ENCODE measurements at places on chromosomes 1 and 21. TPM values are rescaled to one million over a fixed set of nuclear protein-coding genes. Genes with fewer than 3 reads are reported as not detected.

SPRR1B gene
- not detected for total RNA-seq

WNT9A gene
- 4.3 TPM for total RNA-seq

TMEM183A gene
- 129 TPM for total RNA-seq

ST6GALNAC5 gene
- total RNA-seq, result 11.1 TPM

GRCh38 chr1:198641501-198641900 is 2.7 kb downstream of the PTPRC start:
- no peak for DNase-seq

GRCh38 chr1:50700214-50700613 is 259.9 kb downstream of the FAF1 start:
- DNase-seq, result no peak
